ENCODE measurements at places on chromosomes 2 and 18.

DNA sequence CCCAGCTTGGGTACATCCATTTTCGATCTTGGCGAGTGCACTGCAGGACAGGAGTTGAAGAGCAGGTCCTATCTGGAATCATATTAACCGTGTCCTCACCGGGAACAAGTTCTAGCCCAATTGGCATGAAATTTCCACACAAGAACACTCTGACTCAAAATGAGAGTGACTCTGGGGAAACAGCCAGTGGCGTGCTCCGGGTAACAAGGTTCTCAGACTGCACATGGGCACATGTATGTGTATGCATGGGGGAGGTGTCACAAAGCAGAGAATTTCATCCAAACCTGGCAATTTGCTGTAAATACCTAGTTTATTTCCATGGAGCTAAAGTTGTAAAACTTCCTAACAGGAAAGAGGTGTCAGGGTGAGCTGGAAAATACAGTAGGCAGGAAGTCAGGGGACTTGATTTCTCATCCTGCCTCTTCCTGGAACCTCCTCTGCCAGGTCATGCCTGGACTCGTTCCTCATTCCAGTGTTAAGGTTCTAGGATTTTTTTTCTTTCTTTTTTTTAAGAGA is 1.7 kb downstream of the TUBB6 start:
- no peak for DNase-seq

DNA sequence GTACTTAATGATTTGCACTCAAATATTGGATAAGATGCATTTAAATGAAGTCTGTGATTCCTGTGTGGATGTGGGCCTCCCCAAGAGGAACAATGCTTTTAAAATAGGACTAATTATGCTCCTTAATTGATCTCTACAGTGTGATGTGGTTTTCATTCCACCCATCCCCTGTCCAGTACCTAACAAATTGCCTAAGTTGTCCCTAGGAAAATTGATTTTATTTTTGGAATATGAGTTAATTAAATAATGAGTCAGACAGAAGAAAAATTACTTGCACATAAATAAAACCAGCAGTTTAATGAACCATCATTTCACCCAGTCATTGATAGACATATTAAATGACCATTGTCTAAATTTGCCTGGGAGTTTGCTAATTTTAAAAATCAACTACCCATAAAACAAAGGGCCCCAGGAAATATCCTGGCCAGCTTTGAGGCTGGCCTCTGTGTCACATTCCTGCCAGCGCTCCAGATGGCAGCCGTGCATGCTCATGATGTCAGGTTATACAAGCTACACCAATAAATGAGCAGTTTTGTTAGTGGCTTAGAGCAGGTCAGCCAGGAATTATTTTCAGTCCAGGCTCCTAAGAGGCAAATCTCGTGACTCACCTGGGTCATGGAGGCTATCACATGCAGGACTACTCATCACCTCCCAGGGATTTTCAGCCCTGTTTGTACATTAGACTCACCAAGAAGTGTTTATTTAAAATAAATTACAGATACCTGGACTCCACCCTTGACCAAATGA is 31.9 kb downstream of the ABHD3 start:
- no peak for DNase-seq

- DNase-seq: no peak
Observed at GRCh38 chr18:24126155-24126961, 12.5 kb upstream of the CABYR start.

DNA sequence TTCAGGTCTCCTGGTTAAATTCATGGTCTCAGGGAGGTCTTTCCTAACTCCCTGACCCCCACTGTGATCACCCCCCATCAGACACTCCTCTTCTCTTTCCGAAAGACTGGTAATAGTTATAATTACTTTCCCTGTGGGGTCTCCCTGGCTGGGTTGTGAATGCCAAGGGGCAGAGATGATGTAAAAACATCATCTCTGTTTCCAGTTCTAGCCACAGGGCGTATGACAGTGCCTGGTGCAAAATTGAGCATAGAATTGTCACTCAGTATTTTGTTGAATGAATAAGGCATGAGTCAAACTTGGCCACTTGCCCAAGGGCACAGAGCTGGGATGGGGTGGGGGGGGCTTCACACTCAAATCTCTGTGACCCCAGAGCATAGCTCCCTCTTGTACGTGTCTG is 65.2 kb downstream of the LTBP1 start:
- no peak for DNase-seq

- DNase-seq: no peak
Observed at GRCh38 chr2:33588232-33588631, 10.9 kb downstream of the FAM98A start.

DNA sequence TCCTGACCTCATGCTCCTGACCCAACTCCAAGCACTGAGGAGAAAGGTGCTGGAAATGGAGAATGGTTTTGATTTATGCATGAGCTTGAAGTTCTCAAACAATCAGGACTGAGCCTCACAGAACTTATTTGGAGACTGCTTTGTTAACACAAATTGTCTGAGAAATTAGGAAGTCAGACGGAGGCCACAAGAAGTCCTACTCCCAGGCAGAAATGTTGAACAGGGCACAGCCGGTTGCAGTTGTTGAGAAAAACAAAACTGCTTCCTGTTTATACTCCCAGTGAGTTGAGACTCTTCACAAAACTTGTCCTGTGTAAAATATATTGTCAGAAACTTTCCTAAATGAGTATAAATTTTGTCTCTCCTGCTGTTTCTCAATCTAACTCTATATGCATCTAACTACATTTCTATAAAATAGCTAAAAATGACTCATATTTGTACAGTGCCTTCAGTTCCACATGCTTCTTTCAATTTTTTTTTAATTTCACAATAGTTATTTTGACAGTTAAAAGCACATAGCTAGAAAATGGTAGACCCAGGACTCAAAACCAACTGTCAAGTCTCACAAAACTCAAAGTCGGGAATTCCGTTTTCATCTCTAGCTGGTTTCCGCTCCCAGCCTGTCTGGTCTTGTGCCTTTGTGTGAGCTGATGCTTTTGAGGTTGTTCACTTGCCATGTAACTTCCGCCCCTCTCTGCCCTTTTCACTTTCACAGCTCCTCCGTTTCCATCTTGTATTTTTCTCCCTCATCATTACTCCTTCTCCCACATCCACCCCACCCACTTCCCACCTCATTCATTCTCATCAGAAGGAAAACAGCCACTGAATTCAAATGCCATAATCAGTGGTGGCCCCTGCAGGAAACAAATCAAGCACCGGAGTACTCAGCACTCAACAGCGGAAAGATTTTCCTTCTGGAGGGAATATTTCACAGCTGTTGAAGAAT is 215.0 kb downstream of the SUCLG1 start:
- DNase-seq: no peak

GRCh38 chr2:96960153-96960961 is 26.0 kb downstream of the FAM178B start:
- peak; percentile 69 for DNase-seq

DNA sequence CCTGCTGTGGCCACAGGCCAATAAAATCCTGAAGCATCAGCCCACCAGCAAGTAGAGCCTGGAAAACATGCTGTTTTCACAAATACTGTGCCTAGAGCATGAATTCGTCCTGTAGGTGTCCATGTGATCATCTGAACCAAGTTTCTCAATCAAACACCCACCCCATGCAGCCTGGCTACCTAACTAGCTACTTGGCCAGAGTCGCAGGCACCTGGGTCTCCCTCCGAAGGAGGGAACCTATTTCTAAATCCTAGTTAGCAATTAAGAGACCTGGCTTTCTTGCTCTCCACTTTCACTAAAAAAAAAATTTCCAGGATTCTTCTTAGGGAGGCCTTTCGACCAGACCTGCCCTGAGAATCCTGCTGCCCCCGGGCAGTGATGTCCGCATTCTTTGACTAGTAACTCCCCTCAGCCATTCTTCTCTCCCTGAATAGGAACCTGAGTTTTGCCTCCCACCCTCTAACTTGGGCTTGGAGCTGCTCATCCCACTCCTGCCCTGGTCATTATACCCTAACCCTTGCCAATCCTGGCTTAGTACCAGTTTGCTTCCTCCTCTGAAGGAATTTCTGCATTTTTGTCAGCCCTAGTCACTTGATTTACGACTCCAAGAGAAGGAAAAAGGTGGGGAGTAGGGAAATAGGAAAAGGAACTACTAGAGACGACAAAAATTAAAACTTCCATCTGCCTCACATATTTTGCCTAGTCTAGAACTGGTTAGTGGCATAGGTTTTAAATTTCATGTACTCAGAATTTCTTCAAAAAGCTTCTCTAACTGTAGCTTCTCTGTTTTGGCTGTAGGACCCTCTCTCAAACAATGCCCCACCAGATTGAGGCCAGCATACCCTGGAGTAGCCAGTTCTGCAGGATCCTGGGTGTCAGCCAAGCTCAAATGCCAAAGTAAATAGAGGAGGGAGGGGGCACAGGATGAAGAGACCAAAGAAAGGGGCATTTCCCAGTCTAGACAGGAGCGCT is 25.4 kb upstream of the TANK start:
- DNase-seq: no peak

DNA sequence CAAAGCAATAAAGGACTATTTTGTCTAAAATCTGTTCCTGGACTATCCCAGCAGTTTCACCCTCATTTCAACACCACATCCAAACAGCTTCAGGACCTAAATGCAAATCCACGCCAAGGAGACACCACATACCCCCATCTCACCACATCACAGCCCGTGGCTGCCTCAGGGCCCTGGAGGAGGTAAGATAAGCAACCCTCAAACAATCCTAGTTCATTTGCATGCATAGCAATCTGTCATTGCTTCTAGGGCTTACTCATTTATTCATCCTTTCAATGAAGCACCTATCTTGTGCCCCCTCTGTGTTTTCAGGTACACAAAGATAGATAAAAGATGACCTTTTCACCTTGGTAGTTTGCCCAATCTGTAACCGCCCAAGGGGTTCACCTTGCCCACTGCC is 86.5 kb downstream of the VSNL1 start:
- no peak for DNase-seq

- no peak for DNase-seq
Observed at GRCh38 chr2:136156411-136156810, 38.5 kb upstream of the CXCR4 start.

All from T-helper 1 cell (primary cell).